Spinal cord (tissue), 10 donors: ENCODE measurements at places on chromosomes 12 and 14. TPM values are rescaled to one million over a fixed set of nuclear protein-coding genes. Genes with fewer than 3 reads are reported as not detected.

The ATL1 gene
- total RNA-seq, result 24.7 TPM

The KRT2 gene
- not detected for total RNA-seq

The GLT8D2 gene
- 49.0 TPM for total RNA-seq

The ZBTB42 gene
- 0.99 TPM for total RNA-seq

The KSR2 gene
- 2.5 TPM for total RNA-seq

The CLEC4A gene
- total RNA-seq, result 3.0 TPM

The SPX gene
- total RNA-seq, result 4.3 TPM

The AKAP3 gene
- 3.3 TPM for total RNA-seq

The MAPKAPK5 gene
- total RNA-seq, result 54.8 TPM

The NCAPD2 gene
- 21.0 TPM for total RNA-seq

The SERPINA12 gene
- total RNA-seq, result not detected

The SLC6A15 gene
- 11.0 TPM for total RNA-seq

The TCL1B gene
- total RNA-seq, result not detected

- peaks cover 22% of the 10 kb centered on the region for H3K4me1 ChIP-seq
- H3K27ac ChIP-seq, result no peak overlapping the region
- no peak overlapping the region for H3K4me3 ChIP-seq
- no peak for DNase-seq
- no peaks in the 10 kb centered on the region for H3K36me3 ChIP-seq
- no peaks in the 10 kb centered on the region for H3K27me3 ChIP-seq
Observed at GRCh38 chr12:131608740-131609690, 101.9 kb upstream of the SFSWAP start.

GRCh38 chr12:124771462-124772288, 92.0 kb downstream of the SCARB1 start:
- no peak overlapping the region for H3K4me3 ChIP-seq
- DNase-seq, result no peak
- no peaks in the 10 kb centered on the region for H3K27me3 ChIP-seq
- H3K27ac ChIP-seq, result no peak overlapping the region
- no peaks in the 10 kb centered on the region for H3K36me3 ChIP-seq

DNA sequence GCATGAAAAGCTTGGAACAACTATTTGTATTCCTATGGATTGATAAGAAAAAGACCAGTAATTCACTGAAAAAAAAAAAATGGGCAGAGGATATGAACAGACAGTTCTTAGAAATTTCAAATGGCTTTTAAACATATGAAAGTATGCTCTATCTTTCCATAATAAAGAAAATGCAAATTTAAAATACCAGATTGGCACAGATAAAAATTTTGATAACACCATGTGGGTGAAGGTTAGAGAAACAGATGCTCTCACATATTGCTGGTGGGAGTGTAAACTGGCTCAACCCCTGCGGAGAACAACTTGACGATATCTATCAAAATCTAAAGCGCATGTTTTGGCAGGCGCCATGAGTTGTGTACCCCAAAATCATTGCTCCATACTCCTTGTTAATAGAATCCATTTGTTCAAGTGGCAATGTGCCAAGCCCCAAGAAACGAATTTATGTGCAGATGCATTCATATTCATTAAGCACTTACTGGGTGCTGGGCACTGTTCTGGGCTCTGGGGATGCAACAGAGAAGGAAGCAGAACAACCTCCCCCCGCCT, 29.5 kb upstream of the TMPO start:
- no peak overlapping the region for H3K4me3 ChIP-seq
- H3K4me1 ChIP-seq, result peaks cover 3% of the 10 kb centered on the region
- H3K27me3 ChIP-seq, result no peaks in the 10 kb centered on the region
- no peak for DNase-seq
- H3K36me3 ChIP-seq, result no peaks in the 10 kb centered on the region
- no peak overlapping the region for H3K27ac ChIP-seq

DNA sequence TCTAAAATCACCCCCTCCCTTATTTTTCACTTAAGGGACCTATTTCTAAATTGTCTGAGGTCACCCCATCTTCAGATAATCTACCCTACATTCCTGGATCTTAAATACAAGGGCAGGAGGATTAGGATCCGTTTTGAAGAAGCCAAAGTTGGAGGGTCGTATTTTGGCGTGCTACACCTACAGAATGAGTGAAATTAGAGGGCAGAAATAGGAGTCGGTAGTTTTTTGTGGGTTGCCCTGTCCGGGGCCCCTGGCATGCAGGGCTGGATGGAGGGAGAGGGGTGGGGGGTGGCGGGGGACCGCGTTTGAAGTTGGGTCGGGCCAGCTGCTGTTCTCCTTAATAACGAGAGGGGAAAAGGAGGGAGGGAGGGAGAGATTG, 300 bp upstream of the CCND2 start:
- H3K36me3 ChIP-seq, result peaks cover 5% of the 10 kb centered on the region
- peaks cover 74% of the 10 kb centered on the region for H3K4me1 ChIP-seq
- peak overlapping the region; percentile 98 for H3K4me3 ChIP-seq
- H3K27ac ChIP-seq, result peak overlapping the region; percentile 93
- no peak for DNase-seq

DNA sequence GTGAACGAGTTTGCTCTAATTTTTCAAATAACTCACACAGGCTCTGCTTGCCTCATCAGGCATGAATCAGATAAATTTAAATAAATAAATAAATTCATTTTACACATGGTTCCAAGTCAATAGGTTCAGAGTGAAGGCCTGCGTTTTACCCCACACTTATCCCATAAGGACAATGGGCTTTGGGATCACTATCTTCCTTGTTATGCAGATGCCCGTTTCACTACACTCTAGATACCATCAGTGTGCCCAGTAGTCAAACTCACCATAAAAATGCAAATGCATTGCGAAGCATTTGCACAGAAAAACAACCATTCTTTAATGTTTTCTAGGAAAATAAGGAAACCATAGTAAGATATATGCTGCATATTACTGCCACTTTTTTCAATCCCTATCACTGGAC, 155.9 kb upstream of the CCDC196 start:
- H3K27ac ChIP-seq, result no peak overlapping the region
- H3K27me3 ChIP-seq, result no peaks in the 10 kb centered on the region
- H3K36me3 ChIP-seq, result no peaks in the 10 kb centered on the region

GRCh38 chr12:56476143-56476542, 7.8 kb downstream of the SPRYD4 start:
- peaks cover 35% of the 10 kb centered on the region for H3K36me3 ChIP-seq
- no peaks in the 10 kb centered on the region for H3K27me3 ChIP-seq

- H3K4me3 ChIP-seq, result no peak overlapping the region
- no peaks in the 10 kb centered on the region for H3K27me3 ChIP-seq
- peaks cover 43% of the 10 kb centered on the region for H3K36me3 ChIP-seq
- no peak for DNase-seq
Observed at GRCh38 chr12:113318900-113319628, 15.8 kb downstream of the SLC8B1 start.

- no peaks in the 10 kb centered on the region for H3K36me3 ChIP-seq
- peak overlapping the region; percentile 64 for H3K4me3 ChIP-seq
- no peaks in the 10 kb centered on the region for H3K27me3 ChIP-seq
- DNase-seq, result no peak
Observed at GRCh38 chr12:54358191-54358944, 5.9 kb downstream of the GPR84 start.

DNA sequence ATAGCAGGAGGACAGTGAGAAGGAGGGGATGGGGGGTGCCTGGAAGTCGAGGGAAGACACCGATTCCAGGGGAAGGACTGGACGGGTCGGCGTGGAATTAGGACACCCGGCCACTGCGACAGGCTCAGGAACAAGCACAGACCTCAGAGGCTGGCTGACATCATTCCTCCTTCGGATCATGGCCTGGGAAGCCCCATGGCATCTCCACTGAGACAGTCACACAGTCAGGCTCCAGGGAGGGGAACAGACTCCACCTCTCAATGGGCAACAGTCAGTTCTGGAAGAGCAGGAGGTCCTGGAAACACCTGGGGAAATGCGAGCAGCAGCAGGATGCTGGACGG, 67.9 kb upstream of the FBRSL1 start:
- H3K4me1 ChIP-seq, result peaks cover 23% of the 10 kb centered on the region
- no peak overlapping the region for H3K4me3 ChIP-seq
- DNase-seq, result no peak
- H3K27ac ChIP-seq, result no peak overlapping the region

- DNase-seq, result no peak
- H3K27ac ChIP-seq, result no peak overlapping the region
- peaks cover 22% of the 10 kb centered on the region for H3K4me1 ChIP-seq
- H3K27me3 ChIP-seq, result peaks cover 73% of the 10 kb centered on the region
- H3K36me3 ChIP-seq, result no peaks in the 10 kb centered on the region
Observed at GRCh38 chr12:113479590-113480335, 8.1 kb upstream of the LHX5 start.

- DNase-seq, result no peak
- no peak overlapping the region for H3K27ac ChIP-seq
- peaks cover 48% of the 10 kb centered on the region for H3K4me1 ChIP-seq
- peaks cover 2% of the 10 kb centered on the region for H3K36me3 ChIP-seq
- H3K4me3 ChIP-seq, result no peak overlapping the region
Observed at GRCh38 chr12:3225154-3225795, 148.1 kb downstream of the TSPAN9 start.

DNA sequence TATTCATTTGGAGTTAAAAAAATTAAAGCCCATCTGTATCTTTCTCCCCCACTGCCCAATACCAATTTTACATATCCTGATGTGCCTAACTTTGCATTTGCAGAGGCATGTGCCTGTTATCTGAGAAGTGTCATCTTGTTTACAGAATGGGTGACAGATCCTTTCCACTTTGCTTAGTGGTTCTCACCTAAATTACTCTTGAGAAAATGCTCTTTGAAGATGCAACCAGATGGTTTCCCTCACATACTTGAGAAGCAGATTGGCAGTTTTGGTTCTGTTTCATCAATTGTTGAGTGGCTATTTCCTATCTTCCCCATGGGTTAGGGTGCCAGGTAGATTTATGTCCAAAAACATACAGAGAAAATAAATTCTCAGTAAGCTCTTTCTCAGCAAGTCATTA, 1051.4 kb upstream of the ATXN7L3B start:
- H3K4me3 ChIP-seq, result no peak overlapping the region
- H3K27ac ChIP-seq, result no peak overlapping the region
- DNase-seq, result no peak
- H3K4me1 ChIP-seq, result no peaks in the 10 kb centered on the region
- no peaks in the 10 kb centered on the region for H3K27me3 ChIP-seq

DNA sequence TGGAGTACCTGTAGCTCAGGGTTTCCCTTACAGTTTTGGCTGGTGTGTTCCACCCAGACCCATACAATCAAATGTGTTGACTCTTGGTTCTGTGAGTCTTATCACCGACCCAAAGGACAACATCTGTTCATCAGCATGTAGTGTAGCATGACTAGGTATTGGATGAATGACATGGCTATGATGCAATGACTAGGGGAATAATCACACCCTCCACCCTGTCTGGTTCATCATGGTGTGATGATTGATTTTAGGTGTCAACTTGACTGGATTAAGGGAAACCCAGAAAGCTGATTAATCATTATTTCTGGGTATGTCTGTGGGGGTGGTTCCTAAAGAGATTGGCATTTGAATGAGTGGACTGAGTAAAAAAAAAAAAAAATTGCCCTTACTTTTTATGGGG, 311.3 kb downstream of the DPF3 start:
- no peak overlapping the region for H3K27ac ChIP-seq
- H3K4me1 ChIP-seq, result no peaks in the 10 kb centered on the region
- no peak overlapping the region for H3K4me3 ChIP-seq
- no peak for DNase-seq

- DNase-seq, result no peak
- H3K4me3 ChIP-seq, result no peak overlapping the region
- no peak overlapping the region for H3K27ac ChIP-seq
- H3K27me3 ChIP-seq, result no peaks in the 10 kb centered on the region
- no peaks in the 10 kb centered on the region for H3K36me3 ChIP-seq
Observed at GRCh38 chr12:108483213-108484059, 31.6 kb upstream of the FICD start.

GRCh38 chr12:66232263-66232662, 43.2 kb downstream of the IRAK3 start:
- no peak for DNase-seq
- H3K27me3 ChIP-seq, result peaks cover 4% of the 10 kb centered on the region
- H3K4me3 ChIP-seq, result no peak overlapping the region
- H3K27ac ChIP-seq, result no peak overlapping the region

DNA sequence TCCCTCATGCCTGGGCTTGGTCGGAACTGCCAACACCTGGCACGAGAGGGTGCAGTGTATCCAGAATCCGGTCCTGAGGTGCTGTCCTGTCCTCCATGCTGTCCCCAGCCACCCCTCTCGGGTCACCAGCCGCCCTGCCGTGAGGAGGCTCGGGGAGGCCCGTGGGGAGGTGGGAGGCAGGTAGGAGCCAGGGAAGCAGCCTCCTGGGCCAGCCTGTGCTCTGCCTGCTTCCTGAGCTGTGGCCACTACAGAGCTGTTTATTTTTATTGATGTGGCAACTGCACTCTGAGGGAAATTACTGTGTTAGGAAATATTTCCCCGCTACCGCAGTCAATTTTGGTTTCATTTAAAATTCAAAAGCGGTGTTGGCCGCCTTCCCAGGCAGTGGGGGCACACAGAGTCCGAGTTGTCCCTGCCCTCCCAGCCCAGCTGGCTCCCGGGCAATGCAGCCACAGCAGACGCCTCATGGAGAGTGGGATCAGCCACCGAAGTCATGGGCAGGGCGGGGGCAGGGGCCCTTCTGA, 18.3 kb downstream of the NOC4L start:
- H3K36me3 ChIP-seq, result peaks cover 25% of the 10 kb centered on the region
- no peak overlapping the region for H3K4me3 ChIP-seq
- H3K27ac ChIP-seq, result no peak overlapping the region
- H3K27me3 ChIP-seq, result peaks cover 4% of the 10 kb centered on the region
- DNase-seq, result peak; percentile 35
- peaks cover 28% of the 10 kb centered on the region for H3K4me1 ChIP-seq

- H3K36me3 ChIP-seq, result peaks cover 1% of the 10 kb centered on the region
- no peak overlapping the region for H3K27ac ChIP-seq
- H3K4me3 ChIP-seq, result no peak overlapping the region
- peaks cover 32% of the 10 kb centered on the region for H3K4me1 ChIP-seq
- no peak for DNase-seq
Observed at GRCh38 chr12:2836574-2836973, 1.7 kb upstream of the NRIP2 start.

- peaks cover 72% of the 10 kb centered on the region for H3K36me3 ChIP-seq
- no peaks in the 10 kb centered on the region for H3K27me3 ChIP-seq
- peaks cover 28% of the 10 kb centered on the region for H3K4me1 ChIP-seq
- H3K4me3 ChIP-seq, result peak overlapping the region; percentile 45
Observed at GRCh38 chr12:132143336-132144071, 615 bp downstream of the DDX51 start.

DNA sequence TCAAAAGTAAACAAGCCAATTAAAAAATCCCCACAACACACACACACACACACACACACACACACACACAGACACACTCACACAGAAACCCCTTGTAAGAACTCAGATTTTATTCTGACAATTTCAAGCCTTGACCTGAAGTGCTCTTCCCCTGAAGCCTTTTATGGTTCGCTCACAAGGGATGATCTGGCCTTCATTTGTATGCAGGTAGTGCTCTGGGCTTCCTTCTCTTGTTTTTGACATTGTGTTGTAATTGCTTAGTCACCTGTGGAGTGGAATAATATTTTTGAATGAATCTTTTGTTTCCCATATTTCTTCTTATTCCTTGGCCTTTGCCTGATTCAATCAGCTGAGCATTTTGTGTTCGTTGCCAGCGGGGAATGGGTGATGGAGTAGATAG, 83.3 kb upstream of the CSRP2 start:
- no peak for DNase-seq
- no peak overlapping the region for H3K4me3 ChIP-seq
- no peak overlapping the region for H3K27ac ChIP-seq
